Germinal center (tissue), 1 donor: ENCODE measurements at places on chromosomes 4 and X.

GRCh38 chrX:45862801-45863200 lies 662.1 kb upstream of the DIPK2B start:
- DNase-seq, result no peak

- DNase-seq, result no peak
Observed at GRCh38 chrX:131441033-131441432, 102.8 kb upstream of the OR13H1 start.

DNA sequence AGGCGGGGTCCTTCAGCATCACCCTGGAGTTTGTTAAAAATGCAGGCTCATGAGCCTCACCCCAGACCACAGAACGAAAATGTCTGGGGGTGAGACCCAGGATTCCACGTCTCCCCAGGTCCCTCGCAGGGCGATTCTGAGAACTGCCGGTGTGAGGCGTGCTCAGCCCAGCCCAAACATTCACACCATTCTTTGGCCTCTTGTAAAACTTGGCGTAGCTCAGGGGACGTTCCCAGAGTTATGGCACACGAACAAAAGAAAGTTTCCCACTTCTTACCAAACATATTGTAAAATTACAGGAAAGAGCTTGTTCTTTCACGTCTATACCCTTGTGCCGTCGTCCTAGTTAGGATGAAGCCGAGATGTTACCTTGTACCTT lies 12.9 kb downstream of the CD99 start:
- no peak for DNase-seq

- DNase-seq, result no peak
Observed at GRCh38 chr4:152666946-152667345, 12.9 kb downstream of the TMEM154 start.

- no peak for DNase-seq
Observed at GRCh38 chrX:41001327-41001726, 83.9 kb upstream of the USP9X start.

- DNase-seq, result no peak
Observed at GRCh38 chrX:45765767-45766166, 565.1 kb upstream of the DIPK2B start.

DNA sequence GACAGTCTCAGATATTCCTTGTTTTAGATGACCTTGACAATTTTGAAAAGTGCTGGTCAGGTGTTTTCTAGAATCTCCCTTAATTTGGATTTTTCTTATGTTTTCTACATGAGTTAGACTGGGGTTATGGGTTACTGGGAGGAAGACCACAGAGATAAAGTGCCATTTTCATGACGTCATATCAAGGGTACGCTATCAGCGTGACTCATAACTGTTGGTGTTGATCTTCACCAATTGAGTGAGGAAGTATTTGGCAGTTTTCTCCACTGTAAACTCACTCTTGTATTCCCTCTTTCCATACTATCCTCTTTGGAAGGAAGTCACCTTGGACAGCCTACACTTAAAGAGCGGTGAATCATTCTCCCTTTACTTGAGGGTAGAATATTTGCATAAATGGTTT lies 56.9 kb downstream of the MAGEC1 start:
- no peak for DNase-seq
